ENCODE measurements at places on chromosomes 13 and 19. TPM values are rescaled to one million over a fixed set of nuclear protein-coding genes. Genes with fewer than 3 reads are reported as not detected.

DNA sequence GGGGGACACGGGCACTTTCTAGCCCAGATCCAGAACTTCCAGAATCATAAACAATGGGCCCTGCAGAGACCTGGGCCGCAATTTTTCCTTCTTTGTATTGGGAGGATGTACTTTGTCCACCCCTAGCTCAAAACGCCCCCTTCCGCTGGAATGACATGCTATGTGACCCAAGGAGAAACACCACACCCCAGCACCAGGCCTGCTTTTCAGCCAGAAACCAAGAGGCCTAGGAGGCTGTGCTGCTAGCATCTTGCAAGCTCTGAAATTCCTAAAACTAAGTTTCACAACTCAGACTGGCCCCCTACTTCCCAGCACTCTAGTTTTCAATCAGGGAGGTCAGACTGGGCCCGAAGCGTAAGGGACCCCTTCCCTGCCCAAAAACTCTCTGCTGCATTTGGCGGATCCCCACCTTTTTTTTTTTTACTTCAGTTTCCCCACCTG lies 538 bp downstream of the LSM4 start:
- no peak for DNase-seq

DNA sequence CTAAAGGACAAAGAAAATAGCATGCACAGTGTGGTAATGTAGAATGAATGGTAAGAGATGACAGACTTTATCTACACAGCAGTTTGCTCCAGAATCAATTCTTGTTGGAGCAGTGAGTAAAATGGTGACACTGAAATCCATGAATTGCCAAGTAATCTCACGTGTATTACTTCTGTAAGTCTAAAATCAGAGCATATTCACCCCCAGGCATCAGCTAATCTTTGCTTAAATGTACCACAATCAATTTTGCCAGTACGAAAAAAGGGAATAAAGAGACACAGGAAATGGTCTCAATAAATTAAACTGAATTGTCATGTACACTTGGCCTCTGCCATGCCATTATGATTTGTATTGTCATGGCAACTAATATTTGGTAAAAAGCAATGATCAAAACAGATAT lies 294.2 kb downstream of the PCDH17 start:
- DNase-seq = no peak

DNA sequence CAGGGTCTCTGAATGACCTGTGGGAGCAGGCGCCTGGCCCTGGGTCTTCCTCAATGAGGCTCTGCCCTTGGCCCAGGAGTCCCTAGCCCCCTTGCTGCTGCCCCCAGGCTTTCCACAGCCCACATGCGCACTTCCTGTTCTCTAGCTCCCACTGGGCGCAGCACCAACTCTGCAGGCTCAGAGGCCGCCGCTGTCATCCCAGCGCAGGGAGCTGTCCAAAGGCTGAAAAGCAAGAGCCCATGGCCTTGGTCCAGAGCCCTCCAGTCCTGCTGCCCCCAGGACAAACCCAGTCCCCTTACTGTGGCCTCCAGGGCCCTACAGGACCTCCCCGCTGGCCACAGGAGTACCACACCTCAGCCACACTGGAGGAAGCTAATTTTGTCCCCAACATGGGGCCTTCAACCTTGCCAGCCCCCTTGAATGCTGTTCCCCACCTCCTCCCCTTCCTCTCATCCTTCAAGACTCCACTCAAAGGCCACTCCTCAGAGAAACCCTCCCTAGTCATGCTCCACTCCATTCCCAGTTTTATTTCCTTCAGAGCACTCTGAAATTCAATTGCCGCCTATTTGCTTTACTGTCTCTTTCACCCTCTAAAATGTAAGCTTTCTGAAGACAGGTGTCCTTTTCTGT lies 8.0 kb upstream of the POU2F2 start:
- no peak for DNase-seq

DNA sequence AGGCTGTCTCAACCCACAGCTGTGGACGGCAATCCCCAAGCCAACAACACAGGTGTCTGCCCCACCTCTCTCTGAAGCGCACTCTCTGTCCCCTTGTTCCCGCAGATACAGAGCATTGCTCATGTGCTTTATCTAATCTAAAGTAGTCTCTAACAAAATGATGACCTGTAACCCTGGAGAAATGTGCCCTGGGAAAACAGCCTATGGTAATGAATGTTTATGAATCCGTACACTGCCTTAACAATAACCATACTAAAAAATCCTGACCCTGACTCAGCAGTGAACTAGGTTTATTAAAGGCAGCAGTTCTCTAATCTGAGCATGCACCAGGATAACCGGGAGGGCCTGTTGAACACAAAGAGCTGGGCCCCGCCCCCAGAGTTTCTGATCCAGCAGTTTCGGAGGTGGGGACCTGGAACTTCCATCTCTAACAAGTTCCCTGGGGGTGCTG lies 50.7 kb upstream of the SLC15A1 start:
- DNase-seq = no peak

GRCh38 chr13:63351533-63351932 lies 1935.9 kb upstream of the PCDH20 start:
- DNase-seq = no peak

DNA sequence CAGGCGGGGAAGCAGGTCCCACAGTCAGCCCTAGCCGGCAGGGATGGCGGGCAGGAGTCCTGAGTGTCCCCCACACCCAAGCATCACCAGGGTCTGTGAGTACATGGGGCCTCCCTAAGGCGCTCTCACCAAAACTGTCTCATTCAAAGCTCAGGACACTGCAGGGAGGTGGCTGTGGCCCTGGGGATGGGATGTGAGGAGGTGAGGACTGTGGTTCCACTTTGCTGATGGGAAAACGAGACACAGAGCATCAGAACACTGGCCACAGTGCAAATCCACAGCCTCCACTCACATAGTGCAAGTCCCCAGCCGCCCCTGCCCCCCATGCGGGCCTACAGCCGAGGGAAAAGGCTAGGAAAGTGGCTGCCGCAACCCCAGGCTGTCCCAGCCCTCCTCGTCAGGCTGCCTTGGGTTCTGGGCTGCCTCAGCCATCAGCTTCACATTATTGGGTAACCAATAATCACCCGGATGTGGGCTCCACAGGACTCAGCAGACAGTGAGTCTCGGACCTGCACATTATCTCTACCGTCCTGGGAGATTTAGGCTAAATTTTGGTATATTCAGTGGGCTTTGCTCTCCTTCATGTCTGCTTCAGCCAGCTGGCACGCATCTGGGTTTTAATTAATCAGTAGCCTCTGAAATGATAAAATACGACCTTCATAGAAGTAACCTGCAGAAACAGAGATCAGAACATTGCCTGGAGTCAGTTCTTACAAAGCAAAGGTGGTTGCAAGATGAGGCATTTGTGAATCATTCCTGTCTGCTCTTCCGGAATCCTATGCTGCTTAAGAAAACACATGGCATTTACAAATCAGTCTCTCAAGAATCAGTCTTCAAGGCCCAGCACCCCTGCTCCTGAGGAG lies 77.0 kb downstream of the SOX1 start:
- DNase-seq = no peak

DNA sequence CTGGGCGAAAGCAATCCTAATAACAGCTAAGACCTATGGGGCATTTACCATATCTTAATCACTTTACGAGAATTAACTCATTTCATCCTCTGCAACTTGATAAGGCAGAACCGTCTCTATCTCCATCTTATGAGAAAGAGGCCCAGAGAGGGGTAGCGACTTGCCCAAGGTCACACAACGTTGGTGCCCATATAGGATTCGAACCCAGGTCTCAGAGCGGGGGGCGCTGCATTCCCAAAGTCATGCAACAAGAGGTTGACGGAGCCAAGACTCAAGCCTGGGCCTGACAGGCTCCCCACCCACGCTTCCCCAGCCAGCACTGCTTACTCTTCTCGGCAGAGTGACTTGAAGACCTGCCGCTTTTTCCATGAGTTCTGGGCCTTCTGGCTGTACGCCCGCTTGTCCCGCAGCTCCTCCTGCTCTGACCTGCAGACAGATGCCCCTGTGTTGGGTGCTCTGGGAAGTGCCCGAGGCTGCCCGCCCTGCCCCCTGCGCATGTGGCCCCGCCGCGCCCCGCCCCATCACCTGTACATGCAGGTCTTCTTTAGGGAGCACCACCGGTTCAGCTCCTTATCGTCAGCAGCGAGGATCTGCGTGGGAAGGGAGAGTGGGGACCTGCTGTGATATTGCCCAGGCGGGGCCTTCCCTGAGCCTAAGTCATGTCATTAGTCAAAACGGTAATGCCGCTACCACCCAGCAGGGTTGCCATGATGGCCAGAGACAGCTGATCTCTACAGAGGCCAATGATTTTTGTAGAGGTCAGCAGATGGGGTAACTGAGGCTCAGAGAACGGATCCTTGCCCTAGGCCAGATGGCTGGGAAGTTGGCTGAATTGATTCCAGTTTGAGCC lies 10.8 kb downstream of the KRI1 start:
- DNase-seq = no peak

DNA sequence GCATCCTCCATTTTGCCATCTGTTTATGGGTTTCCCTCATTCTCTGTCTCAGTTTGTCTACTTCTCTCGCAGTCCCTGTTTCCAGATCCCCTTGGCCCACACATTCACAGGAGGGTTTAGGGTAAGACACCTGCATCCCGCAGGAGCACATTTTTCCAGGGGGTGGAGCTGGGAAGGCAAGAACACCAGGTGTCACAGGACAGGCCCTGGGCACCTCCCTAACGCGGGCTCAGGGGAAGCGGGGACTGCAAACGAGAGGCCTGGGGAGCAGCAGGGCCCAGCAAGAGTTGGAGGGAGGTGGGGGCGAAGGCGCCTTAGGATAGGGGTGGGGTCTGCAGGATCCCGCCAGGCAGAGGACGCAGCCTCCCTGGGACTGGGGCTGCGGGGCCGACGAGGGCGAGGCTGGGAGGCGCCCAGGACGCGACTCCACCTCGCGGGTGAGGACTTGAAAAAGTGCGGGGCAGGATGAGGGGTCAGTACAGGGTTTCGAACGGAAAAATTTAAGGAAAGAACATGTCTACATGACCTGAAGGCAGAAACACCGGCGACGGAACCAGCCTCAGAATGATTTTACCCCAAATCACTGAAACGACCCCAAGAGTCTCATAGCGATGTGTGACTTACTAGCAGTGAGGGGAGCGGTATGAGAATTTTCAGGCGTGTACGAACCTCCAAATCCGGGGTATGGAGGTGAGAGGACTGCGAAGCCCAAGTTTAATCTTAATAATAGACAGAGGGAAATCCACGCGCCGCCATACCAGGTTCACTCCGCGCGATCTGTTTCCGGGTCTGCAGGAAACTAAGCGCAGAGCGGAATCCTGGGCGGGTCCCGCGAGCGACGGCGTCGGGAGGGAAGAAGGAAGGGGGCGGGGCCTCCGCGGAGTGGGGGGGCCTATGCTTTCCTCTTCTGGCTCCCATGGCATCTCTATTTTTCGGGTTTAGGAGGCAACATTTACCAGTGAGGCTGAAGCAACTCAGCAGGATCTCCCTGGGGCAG lies 7.1 kb upstream of the ERVV-2 start:
- no peak for DNase-seq

GRCh38 chr13:41960211-41960636 lies 685 bp downstream of the VWA8 start:
- DNase-seq = no peak

DNA sequence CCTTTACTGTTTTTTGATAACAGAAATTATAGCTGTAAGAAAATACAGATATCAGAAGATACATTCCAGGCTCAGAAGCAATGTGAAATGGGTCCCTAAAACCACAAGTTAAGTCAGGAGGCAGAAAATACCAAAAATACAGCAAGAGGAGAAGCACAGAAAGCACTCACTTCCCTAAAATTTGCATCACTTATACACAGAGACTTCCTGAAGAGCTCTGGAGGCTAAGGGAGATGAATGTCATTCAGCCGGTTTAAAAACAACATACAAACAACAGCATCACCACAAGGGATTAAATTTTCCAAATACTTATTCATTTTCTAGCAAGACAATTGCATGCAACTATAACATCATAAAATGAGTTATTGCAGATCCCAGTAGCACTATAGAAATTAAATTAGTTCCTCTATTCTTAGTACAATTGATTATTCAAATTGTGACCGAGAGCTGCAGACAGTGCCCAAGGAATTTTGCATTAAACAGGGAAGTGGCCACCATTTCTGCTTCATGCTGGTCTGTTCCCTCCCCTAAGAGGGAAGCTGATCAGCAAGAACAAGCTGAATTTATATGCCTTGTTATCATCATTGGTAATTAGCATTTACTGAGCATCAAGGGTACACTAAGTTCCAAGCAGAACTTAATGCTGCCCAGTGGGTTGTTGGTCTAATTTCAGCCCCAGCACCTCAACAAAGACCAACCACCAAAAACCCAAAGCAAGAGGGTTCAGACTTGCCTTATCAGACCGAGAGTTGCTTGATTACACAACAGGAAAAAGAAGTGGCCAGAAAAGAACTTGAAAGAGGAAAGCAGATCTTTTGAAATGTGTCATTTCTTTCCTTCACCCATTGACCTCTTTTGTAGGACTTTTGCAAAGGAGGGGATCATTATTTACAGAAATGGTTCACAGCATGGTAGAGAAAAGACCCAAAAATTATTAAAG lies 140.7 kb downstream of the KCTD12 start:
- no peak for DNase-seq

- DNase-seq = no peak
Measured at GRCh38 chr13:41326661-41327060, 15.6 kb downstream of the NAA16 start.

DNA sequence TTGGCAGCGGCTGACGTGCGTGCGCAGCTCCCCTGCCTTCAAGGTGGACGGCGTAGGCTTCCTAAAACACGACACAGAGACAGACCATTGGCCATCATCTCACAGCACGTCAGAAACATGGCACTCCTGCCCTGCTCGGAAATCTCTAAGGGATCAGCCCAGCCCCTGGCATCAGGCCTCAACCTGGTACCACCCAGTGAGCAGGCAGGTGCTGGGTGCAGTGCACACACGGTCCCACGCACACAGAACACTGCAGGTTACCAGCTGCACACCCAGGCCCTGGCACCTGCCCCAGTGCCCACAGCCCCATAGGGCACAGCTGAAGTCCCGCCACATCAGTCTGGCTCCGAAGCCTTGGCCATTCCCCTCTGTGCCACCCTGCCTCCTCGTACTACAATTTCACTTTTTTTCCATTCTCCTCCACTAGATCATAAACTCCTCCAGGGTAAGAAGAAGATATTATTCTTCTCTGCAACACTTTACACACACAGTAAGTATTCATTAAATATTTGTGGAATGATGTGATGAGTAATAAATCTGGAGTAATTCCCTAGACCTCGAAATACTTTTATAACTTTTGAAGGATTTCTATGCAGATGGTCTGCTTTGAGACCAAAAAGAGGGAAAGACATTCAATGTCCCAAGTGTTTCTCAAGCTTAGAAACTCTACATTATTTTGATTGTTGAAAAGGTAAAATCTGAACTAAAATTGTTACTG lies 156.4 kb downstream of the COL4A1 start:
- no peak for DNase-seq

- no peak for DNase-seq
Measured at GRCh38 chr13:53200498-53201453, 172.2 kb downstream of the OLFM4 start.

GRCh38 chr19:291006-291521 lies at the start of gene PLPP2:
Gene PLPP2 (minus strand): TSS chr19:291403. CDS start chr19:291336, 67 bp downstream.
- no peak for DNase-seq

DNA sequence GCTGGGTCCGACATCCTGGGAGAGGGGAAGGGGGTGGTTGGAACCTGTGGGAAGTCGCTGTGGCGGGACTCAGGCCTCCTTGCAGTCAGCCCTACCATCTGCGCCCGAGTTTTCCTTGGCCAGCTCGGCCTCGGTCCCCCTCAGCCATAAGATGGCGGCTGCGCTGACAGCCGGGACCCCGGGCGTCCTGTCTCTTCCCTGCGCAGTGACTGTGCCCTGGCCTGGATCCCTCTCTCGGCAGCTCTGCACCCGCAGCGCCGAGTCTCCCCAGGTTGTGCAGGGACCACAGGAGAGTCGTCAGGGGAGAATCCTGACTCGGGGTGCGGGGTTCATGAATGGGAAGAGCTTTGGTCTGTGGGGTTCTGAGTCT lies 345 bp downstream of the ZNF257 start:
- no peak for DNase-seq

The CCDC106 gene
- total RNA-seq = 1.2 TPM

The APC2 gene
- total RNA-seq = not detected

The RDH8 gene
- not detected for total RNA-seq

The THOP1 gene
- total RNA-seq = 25.4 TPM

The PIN1 gene
- 72.1 TPM for total RNA-seq
